ENCODE measurements at places on chromosomes 12 and 14.

- no peak for DNase-seq
Measured at GRCh38 chr12:90337018-90337417, 618.0 kb downstream of the CCER1 start.

GRCh38 chr14:81464253-81465002 is 64.3 kb upstream of the STON2 start:
- DNase-seq: peak; percentile 36

DNA sequence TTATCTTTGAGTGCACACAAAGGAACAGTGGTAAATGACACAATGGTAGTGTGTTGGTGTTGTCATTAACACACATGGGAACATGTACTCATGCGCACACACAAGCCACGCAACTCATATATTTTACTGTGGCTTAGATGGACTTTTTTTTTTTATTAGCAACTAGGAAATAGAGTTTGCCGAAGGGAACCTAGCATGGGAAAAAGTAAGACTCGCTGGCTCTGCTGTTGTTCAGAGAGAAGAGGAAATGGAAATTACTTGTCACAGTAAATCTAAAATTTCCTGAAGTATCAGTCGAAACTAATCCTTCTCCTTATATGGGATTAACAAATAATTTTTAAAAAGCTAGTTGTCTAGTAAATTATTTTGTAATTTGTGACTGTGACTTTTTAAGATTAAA is 33.7 kb upstream of the IL22 start:
- no peak for DNase-seq

- DNase-seq: peak; percentile 50
Measured at GRCh38 chr14:24052656-24053547, 1.1 kb downstream of the CARMIL3 start.

DNA sequence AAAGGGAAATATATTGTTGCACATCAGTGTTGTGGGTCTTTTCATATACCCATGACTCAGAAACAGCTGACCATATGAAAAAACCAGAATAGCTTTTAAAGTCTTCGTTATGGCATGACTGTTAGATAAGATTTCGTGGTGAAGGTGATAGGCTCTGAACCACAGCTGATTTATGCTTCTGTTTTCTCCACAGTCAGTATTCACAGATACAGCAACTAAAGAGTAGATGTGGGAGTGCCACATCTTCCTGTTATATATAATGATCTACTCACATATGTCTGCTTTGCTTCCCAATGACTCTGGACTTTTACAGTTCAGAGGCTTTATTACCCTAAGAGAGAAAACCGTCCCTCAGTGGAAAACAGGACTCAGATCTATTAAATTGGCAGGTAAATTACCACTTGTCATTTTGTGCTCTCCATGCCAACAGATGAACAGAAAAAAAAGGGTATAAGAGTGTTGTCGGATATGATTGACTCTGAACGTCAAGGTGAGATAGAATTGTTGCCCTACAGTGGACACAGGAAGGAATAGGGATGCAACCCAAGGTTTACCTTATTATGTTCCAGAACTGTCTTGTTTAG is 1037.1 kb downstream of the GALC start:
- DNase-seq: no peak

- no peak for DNase-seq
Measured at GRCh38 chr12:31773867-31774266, 45.0 kb upstream of the AMN1 start.

- no peak for DNase-seq
Measured at GRCh38 chr14:96515731-96516130, 13.5 kb downstream of the PAPOLA start.

DNA sequence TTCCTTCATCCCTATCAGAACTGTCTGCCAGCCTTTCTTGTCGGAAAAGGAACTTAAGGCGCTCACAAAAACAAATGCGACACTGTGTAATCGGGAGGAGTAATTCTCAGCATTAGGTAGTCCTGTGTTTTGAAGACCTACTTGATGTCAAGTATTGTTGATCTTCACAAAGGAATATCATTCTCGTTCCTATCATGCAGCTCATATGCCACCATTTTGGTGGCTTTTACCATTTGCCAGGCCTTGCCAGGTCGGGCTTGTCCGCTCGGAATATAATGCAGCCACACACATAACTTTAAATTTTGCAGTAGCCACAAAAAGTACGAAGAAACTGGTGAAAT is 903 bp upstream of the PPP4R3A start:
- DNase-seq: no peak

DNA sequence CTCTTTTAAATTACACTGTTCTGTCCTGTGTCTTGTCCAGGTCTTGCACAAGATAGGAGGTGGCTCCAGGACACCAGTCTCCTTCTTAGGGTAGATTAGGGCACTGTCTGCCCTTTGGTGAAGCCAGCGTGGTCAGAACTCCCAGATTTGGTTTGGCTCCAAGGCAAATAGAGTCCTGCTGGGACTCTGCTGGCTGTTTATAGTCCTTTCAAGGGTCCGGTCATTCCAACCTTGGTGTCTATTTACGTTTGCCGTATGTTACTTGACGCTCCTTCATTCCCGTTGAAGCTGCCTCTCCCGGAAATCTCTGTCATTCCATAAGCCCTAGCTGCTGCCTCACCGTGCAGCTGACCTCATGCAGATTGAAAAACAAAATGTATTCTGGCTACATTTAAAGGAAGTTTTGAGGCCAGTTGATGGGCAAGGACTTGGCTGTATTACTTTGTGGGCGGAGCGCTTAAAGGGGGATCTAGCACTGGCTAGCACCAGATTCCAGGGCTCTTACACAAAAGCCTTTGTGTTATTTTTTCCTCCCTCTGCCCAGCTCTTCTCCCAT is 180.6 kb downstream of the AKAP6 start:
- DNase-seq: no peak

GRCh38 chr12:89782807-89783206 is 74.2 kb upstream of the ATP2B1 start:
- no peak for DNase-seq

DNA sequence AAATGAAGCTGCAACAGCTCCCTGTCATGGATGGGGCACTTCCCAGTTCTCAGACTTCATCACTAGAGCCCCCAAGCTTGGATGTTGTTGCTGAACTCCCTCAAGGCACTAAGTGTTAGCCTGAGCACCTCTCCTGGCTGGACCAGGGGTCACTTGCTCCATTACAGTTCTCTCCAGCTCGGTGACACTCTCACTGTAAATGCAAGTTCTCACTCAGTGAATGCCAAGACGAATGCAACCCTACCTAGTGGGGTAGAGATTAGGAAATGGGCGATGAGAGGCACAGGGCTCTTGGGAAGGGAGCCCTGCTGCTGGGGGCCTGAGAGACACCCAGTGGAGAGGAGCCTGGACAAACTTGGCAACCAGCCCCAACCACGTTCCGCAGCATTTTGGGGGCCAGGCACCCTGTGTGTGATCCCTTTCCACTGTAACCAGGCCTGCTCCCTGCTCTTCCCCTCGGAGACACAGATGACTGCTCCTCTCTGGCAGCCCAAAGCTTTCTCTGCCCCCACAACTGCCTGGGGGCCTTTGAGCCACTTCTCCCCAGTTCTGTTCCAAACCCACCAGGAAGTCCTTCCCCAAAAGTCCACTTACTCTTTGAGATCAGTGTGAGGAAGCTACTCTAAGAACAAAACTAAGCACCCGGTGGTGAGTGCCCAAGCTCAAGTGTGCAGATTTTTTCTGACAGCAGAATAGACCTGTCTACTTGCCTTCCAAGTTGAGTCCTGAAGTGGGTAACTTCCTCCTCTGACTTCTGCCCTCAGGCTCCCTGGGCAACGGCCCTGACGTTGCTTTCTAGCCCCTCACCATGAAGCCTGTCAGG is 8.0 kb upstream of the SELPLG start:
- DNase-seq: no peak

- DNase-seq: no peak
Measured at GRCh38 chr12:22609501-22609900, 15.5 kb upstream of the ETNK1 start.

DNA sequence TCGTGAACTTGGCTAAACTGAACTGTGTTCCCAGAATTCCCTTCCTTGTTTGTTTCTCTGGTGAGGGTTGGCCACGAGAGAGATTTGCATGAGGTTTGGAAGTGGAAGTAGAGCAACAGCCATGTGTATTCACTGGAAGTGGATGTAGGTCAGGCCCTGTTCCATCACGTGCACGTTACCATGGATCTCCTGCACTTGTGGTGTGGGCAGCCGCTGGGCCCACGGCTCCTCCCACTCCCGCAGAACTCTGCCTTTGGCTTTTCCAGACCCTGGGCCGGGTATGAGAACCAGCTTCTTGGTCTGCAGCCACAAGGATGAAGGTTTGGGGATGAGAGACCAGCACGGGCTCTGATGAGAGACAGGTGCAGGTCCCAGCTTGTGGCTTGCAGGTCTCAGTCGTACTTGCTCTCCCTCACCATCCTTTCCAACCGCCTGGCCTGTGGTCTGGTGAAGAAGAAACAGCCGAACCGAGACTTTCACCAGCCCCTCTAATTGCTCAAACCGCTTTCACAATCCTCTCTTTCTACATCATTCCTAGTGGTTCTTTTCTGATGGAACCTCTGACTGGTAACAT is 94.9 kb downstream of the DUSP16 start:
- no peak for DNase-seq

DNA sequence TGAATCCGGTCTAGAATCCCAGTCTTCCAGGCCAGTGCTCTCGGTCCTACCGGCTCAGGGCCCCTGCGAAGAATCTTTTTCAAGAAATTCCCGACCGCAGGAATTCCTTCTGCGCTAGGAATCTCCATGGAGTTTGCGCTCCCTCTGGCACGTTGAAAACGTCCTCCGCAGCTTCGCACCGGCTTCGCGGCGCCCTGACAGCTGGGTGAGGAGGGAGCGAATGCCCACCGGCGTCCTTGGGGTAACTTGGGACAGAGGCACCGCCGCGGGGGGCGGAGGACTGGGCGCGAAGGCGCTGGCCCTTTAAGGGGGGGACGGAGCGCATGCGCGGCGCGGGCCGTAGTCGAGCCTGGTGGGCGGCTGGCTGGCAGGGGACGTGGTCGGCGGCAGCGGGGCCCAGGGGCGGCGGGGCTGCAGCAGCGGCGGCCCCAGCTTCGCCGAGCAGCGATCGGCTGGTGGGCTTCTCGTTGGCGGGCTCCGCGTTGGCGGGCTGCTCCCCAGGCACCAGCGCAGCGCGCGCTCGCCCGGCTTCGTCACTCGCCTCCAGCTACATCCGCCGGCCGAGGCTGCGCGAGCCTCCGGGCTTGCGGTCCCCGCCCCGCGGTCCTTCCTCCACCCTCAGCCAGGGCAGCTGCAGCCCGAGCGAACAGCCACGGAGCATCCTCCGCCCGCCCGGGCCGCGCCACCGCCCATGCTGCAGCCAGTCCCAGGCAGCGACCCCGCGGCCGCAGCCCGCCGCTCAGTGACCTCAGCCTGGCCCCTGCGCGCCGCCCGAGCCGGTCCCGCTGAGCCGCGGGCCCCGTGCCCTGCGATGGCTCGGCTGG is at the start of gene VASH1:
VASH1 (plus strand) TSS at position 333 of the 824 bp plus-strand sequence. CDS start 1,354 bp downstream, outside the sequence.
- DNase-seq: peak; percentile 26

GRCh38 chr14:57823015-57823660 is 42.8 kb downstream of the SLC35F4 start:
- no peak for DNase-seq

DNA sequence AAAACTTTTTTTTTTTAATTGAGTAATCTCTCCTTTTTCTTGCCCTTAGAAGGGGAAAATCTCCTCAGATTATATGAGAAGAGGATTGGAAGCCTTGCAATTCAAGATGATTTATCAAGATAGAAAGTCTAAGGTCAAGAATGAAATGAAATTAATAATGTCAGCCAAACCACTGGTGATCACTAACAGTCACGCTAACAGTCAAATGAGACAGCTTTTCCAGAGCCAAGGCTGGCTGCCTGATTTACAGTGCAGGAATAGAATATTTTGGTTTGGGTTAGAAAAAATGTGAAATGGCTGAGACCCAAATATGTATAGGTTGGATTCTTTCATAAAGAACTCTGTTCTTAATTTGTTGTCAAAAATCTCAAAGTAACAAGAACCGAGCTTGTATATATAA is 204.3 kb downstream of the PPM1H start:
- DNase-seq: no peak

- no peak for DNase-seq
Measured at GRCh38 chr14:101232340-101233020, 328.8 kb upstream of the DIO3 start.

GRCh38 chr12:14367040-14367661 is 1.7 kb downstream of the ATF7IP start:
- no peak for DNase-seq

DNA sequence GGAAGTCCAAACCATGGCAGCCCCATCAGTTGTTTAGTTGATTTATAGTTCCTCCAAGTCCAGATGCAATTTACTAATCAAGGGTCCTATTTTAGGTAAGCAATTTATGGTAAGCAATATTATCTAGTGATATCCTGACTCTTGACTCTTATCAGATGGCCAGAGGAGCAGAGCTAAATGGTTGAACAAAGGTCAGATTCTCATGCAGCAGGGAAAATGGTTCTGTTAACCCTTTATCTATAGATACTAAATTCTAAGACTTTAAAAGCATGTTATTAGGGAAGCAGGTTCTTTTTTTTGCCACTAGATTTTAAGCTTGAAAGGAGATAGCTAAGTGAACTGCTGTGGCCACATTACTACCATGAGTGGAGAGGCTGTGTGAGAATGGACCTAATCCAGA is 427.1 kb upstream of the FBXO33 start:
- no peak for DNase-seq

DNA sequence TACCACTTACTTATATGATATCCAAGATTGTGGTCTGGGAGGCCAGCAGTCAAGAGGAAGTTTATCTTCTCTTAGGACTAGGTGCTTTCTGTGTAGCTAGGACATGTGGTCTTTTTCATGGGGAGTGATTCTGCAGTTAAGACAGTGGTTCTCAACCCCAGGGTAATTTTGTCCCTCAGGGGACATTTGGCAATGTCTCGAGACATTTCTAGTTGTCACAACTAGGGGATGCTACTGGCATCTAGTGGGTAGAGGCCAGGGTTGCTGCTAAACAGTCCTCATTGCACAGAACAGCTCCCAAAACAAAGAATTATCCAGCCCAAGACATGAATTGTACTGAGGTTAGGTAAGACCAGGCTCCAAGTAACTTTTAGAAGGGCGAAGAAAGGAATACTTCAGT is 20.0 kb downstream of the AMDHD1 start:
- DNase-seq: no peak

DNA sequence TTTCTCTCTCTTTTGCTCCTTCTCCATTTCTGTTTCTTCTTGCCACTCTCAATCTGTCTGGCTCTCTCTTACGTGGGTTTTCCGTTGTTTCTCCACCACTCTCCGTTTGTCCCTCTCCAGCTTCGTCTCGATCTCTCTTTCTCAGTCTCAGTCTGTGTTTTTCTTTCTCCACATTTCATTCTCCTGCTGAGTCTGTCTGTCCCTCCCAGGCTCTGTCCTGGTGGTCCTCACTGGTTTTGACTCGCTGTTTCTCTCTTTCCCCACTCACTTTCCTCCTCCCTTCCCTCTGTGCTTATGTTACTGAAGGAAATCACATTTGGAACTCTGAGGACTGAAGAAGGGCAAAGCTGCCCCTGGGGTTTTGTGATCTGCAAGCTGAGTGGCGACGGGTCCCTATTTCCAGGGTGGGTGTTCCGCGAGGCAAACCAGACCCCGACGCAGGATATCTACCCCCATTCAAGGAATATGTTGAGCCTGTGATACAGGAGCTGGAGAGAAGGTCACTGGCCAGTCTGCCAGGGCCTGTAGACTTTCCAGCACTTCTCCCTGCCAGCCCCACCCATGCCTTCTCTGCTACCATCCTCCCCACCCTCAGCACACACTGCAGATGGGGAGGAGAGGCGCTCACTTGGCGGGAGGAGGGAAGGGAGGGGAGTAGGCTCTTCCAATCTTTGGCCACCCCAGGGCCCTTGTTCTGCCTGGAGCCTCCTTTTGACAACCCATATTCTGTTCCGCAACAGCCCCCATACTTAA is 102.7 kb upstream of the MAP1LC3B2 start:
- no peak for DNase-seq

- DNase-seq: no peak
Measured at GRCh38 chr14:66401449-66402095, 84.6 kb upstream of the CCDC196 start.

Data from stimulated activated CD4-positive, alpha-beta T cell treated with anti-CD3 and anti-CD28 coated beads, Interleukin-1b, Interleukin-23, amount 100 ng/mL, for 24 hours (primary cell).